ENCODE measurements at places on chromosomes 1 and 21. TPM values are rescaled to one million over a fixed set of nuclear protein-coding genes. Genes with fewer than 3 reads are reported as not detected.

The SDHB gene
- 146 TPM for total RNA-seq

The TP73 gene
- total RNA-seq, result not detected

The OR10Z1 gene
- not detected for total RNA-seq

The CYP2J2 gene
- total RNA-seq, result not detected

The UTS2 gene
- total RNA-seq, result 0.56 TPM

All from regular cardiac myocyte (primary cell).